ENCODE measurements at places on chromosomes 2 and 18.

DNA sequence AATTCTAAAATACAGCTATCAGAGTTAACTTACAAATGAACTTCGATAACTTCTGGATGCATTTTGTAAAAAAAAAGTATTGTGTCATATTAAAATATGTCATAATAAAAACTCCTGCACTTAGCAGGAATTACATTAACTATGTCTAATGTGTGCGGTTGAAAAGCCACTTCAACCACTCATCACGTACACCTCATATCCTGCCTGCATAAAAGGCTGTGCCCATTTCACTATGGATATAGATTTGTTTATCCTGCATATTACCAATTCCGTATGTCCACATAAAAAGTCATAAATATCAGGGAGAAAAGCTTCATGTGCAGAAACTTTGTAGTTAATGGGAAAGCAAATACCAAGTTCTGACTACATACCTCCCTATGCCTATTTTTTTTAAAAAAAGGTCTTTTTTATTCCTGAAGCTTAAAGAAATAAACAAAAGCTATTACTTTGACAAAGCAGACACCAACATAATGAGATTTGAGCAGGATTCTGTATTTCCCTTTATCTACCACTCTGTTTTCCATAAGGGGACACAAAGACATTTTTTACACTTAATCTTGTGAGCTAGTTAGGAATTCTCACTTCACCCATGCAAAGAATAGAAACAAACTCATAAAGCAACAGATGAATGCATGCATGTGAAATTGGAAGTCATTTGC lies 96.1 kb downstream of the PPP1R1C start:
- no peak for DNase-seq

- no peak for DNase-seq
These were observed 77.2 kb downstream of the LIPG start for GRCh38 chr18:49638891-49639557.

- DNase-seq: no peak
These were observed 8.7 kb downstream of the TMEM169 start for GRCh38 chr2:216090369-216090786.

DNA sequence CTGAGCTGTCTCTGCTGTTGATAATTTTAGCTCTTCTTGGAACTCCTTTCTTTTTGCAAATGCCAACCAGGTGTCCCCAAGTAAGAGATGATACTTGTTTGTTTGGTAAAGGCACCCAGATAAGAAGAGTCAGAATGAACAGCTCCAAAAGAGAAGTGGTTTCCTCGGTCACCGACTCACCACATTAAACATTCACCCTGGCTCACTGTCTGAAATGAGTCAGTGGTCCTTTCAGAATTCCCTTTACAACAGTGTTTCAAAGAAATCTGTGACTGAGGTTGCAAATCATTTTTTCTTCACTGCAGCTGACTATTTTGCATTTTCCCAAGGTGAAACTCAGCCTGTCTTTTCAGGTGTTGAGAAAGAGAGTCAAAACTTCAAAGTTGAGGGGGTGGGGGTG lies 16.2 kb upstream of the CXCR4 start:
- DNase-seq: no peak
